Large intestine (tissue), 12 donors: ENCODE measurements at places on chromosomes 4 and X. TPM values are rescaled to one million over a fixed set of nuclear protein-coding genes. Genes with fewer than 3 reads are reported as not detected.

Gene BMP3
- 7.6 TPM for polyA plus RNA-seq

Gene LIMCH1
- polyA plus RNA-seq, result 18.6 TPM

Gene GPRASP1
- polyA plus RNA-seq, result 13.8 TPM

Gene TEX13D
- polyA plus RNA-seq, result not detected

Gene MAGED4B
- 102 TPM for polyA plus RNA-seq

Gene EREG
- polyA plus RNA-seq, result 6.8 TPM

Gene CDX4
- polyA plus RNA-seq, result not detected

Gene PRRG1
- polyA plus RNA-seq, result 6.6 TPM

Gene GAGE13
- polyA plus RNA-seq, result not detected
